HuH-7 (cell line): ENCODE measurements at places on chromosomes 11 and 22.

DNA sequence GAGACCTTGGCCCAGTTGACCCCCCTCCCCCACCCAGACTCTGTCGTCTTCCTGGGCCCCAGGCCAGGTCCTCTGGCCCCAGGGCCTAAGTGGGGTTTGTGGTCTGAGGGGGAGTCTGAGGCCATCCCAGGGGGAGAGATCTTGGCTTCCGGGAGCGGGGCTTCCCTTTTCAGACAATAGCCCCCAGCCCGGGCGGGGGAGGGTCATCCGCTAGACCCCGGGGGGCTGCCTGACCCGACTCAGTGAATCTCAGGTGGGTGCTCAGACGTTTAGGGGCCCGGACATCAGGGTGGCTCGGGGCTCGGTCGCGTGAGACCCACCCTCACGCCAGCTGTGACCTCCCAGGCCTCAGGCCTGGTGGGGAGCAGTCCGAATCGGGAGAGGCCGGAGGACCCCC lies 609 bp downstream of the MAPK11 start:
- DNase-seq, result no peak

- DNase-seq, result no peak
Observed at GRCh38 chr11:11528986-11529385, 92.8 kb downstream of the GALNT18 start.

DNA sequence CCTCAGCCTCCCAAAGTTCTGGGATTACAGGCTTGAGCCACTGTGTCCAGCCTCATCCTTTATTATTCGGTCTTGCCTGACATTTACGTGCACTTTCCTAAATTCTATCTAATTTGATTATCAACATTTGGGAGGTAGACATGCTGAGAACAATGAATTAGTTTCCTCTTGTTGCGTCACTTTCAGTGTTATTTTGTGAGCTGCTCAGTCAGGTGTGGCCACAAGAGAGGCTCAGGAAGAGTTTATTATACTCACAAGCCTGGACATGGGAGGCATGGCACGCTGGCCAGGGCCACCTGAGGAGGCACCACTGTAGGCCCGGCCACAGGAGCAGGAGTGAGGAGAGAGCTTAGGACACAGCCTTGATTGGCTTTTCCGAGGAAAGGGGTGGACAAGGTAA lies 59.7 kb upstream of the RBFOX2 start:
- DNase-seq, result no peak

DNA sequence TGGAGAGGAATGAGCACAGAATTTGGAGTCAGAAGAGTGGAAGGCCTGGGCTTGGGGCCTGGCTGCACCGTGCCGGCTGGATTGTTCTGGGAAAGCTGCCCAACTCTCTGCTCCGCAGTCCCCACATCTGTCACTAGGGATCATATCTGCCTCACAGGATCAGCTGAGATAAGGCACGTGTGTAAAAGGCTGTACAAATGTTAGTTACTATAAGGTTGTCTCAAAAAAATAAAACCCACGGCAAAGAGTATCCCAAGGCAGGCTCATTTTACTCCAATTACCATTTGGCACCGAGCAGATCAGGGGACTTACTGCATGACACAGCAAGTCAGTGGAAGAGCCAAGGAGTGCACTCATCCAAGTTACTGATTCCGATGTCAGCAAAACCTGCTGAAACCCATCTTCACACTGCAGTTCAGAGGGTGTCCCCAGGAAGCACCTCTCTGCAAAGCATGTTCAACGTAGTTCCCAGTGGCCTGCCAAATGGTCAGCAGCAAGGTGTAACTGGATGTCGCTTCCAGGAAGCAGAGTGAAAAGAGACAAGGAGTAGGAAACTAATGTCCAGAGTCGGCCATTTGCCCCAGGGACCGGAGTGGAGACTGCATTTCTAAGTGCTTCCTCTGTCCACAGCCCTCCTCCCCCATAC lies 18.1 kb upstream of the MRTFA start:
- DNase-seq, result no peak

- DNase-seq, result no peak
Observed at GRCh38 chr11:134471716-134472455, 59.8 kb upstream of the B3GAT1 start.

DNA sequence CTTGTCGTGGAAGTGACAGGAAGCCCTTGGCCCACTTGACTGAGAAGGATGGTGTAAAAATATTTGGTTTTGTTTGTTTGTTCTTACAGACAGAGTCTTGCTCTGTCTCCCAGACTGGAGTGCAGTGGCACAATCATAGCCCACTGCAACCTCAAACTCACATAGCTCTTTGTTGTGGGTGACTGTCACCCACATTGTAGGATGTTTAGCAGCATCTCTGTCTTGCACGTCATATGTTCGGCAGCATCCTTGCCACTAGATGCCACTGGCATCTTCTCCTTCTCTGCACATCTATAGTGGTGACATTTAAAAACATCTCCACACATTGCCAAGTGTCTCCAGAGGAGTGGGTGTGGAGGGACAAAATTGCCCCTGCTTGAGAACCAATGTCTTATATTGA lies 56.8 kb downstream of the PRR5L start:
- DNase-seq, result no peak

DNA sequence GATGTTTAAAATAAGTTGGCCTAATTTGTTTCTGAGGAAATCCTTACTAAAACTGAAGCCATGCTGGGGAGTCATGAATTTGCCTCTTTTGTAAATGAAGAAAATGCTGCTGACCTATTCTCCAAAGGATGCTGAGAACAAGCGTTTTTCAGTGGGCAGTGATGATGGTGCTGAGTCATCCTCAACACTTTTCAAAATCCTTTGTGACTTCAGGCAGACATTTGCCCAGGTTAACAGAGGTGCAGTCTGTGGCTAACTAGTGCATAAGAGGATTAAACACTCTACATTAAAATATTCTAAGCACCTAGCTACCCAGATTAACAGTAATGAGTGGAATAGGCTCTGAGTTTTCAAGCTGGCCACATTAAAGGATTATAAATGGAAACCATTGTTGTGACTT lies 509.0 kb downstream of the DLG2 start:
- no peak for DNase-seq

DNA sequence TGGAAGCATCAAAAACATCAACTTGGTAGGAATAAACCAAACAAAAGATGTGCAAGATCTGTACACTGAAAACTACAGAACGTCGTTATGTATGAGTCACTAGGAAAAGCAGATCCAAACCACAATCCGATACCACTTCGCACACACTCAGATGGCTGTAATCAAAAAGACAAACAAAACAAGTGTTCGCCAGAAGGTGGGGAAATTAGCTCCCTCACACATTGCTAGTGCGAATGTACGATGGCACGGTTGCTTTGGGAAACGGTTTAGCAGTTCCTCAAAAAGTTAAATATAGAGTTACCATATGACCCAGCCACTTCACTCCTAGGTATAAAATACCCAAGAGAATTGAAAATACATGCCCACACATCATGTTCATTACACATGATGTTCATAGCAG lies 14.8 kb upstream of the CARD10 start:
- DNase-seq, result no peak

DNA sequence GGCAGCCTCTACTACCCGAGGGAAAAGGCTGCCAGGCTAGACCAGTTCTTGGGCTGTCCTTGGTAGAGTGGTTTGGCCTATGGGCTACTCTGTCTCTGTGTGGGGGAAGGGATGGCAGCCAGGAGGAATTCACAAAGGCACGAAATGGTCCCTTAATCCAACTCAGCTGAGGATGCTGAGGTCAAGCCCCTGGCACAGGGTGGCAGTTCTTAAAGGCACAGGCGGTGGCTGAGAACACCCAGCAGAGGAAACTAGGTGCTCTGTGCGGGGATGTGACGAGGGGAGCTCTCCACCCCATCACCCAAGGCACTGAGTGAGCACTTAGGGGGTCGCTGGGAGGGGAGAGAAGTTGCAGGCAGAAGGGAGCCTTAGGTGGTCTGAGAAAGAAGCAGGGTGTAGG lies at the start of gene MFRP:
Gene MFRP, minus strand, starts transcription at position 101 of the 400 bp plus-strand sequence. CDS start 192 bp downstream, outside the sequence.
- no peak for DNase-seq

- no peak for DNase-seq
Observed at GRCh38 chr22:36463783-36464184, 17.7 kb downstream of the TXN2 start.

- no peak for DNase-seq
Observed at GRCh38 chr22:26546282-26546681, 34.0 kb upstream of the TFIP11 start.

DNA sequence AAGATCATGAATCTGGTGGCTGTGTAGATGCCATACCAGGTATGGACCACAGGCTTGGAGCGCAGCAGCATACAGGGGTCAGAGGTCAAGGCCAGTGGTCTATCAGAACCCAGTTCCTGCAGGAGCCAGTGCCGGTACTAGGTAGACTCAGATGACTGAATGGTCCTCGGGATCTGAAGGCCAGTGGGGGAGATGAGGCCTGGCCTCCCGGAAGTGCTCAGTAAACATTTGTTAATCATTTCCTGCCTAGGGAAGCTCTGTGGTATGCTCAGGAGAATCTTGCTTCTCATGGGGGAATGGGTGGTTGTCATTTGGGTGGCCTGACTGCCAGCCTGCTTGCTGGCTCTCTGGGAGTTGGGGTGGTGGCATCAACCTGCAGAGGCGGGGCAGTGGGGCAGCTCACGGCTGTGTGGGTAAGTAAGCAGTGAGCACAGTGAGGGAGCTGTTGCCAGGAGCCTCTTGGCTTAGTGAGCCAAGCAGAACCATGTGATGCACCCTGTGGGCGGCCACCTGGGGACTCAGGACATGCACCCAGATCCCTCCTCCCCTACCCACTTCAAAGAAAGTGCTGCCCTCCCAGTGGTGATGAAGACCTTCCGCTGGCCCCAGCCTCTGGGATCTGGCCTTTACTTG lies 33.0 kb downstream of the PTPRJ start:
- peak; percentile 52 for DNase-seq

DNA sequence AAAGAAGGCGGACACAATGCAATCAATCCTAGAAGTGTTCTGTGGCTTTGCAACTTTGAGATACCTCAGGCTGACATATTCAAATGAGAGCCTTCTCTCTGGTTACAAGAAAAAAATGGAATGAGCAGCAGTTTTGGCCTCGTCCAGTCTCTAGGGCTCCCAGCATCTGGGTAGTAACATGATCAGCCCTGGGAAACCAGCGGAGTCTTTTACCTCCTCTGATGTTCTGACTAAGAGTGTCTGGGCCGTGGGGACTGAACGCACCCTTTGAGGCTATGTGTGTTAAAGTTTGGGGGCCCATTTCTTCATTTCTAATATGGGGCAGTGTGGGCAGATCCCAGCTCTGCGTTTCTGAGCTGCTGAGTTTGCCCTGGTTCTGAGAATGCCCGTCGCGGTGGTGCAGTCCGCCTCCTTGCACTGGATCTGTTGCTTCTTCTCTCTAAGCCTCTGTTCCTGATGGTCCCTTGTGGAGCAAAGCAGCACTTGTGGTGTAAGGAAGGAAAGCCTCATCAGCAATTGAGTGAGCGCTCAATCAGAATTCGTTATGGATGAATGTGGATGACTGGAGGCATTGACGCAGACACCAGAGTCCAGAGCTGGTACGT lies 8.1 kb downstream of the PARVB start:
- no peak for DNase-seq

GRCh38 chr11:67354075-67355022 lies 1.0 kb upstream of the POLD4 start:
- DNase-seq, result peak; percentile 100

GRCh38 chr11:12439615-12440014 lies 62.2 kb downstream of the PARVA start:
- DNase-seq, result no peak

DNA sequence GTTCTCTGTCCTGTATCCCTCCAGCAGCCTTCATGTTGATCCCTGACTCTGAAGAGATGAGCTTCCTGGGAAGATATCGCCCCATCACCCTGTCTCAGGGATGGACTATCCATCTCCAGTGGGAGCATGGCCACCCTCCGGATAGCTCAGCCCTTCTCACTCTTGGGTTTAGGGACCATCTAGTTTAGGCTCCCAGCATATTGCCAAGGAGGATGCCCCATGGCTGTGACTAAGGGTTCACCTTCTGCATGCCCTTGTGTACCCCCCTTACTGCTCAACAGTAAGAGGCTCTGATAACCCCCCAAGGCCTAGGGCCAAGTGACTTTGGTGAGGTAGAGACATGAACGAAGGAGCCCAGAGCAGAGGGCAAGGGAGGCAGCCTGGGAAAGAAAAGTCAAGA lies 1.3 kb downstream of the TMPRSS13 start:
- no peak for DNase-seq
